T-helper 17 cell (primary cell): ENCODE measurements at places on chromosomes 11 and 22. TPM values are rescaled to one million over a fixed set of nuclear protein-coding genes. Genes with fewer than 3 reads are reported as not detected.

Gene CHRDL2
- not detected for total RNA-seq

Gene KRTAP5-1
- total RNA-seq: not detected

Gene OR8D1
- total RNA-seq: not detected

Gene CTSC
- total RNA-seq: 69.8 TPM

Gene AIFM3
- 0.34 TPM for total RNA-seq

Gene MEI1
- total RNA-seq: 53.8 TPM

Gene BTBD18
- total RNA-seq: not detected

Gene ADORA2A
- total RNA-seq: 22.0 TPM

Gene ACTN3
- 0.30 TPM for total RNA-seq

Gene KBTBD3
- 5.7 TPM for total RNA-seq

Gene MUC5AC
- total RNA-seq: not detected

Gene TRPT1
- 16.6 TPM for total RNA-seq

Gene MAPK11
- 14.4 TPM for total RNA-seq

Gene TMEM151A
- 0.16 TPM for total RNA-seq

Gene MIAT
- total RNA-seq: 83.4 TPM

Gene TSPO
- total RNA-seq: 74.1 TPM

Gene PLAAT2
- total RNA-seq: 0.63 TPM
